ENCODE measurements at places on chromosomes 12 and 14. TPM values are rescaled to one million over a fixed set of nuclear protein-coding genes. Genes with fewer than 3 reads are reported as not detected.

The TAS2R13 gene
- 2.4 TPM for total RNA-seq

The EML1 gene
- total RNA-seq: 47.7 TPM

The CLEC9A gene
- total RNA-seq: not detected

The MORN3 gene
- 0.19 TPM for total RNA-seq

The HCAR1 gene
- total RNA-seq: 0.06 TPM

The TMX1 gene
- total RNA-seq: 96.4 TPM

The GNG2 gene
- total RNA-seq: 44.4 TPM

The RERG gene
- not detected for total RNA-seq

The CISTR gene
- not detected for total RNA-seq

The ALG10 gene
- 20.5 TPM for total RNA-seq

The RASSF3 gene
- 11.8 TPM for total RNA-seq

The TMEM229B gene
- total RNA-seq: 0.12 TPM

The MYO1H gene
- not detected for total RNA-seq

The DNAI7 gene
- 1.1 TPM for total RNA-seq

The SLC39A5 gene
- total RNA-seq: 0.54 TPM

The BATF gene
- total RNA-seq: not detected

The PMEL gene
- total RNA-seq: 301 TPM

The JAG2 gene
- 2.1 TPM for total RNA-seq

The MUCL1 gene
- total RNA-seq: not detected

The KRT78 gene
- total RNA-seq: not detected

The TPPP2 gene
- not detected for total RNA-seq

The RND1 gene
- 9.8 TPM for total RNA-seq

The RHOF gene
- total RNA-seq: 30.8 TPM

The MMP19 gene
- total RNA-seq: 0.13 TPM

The CBLN3 gene
- total RNA-seq: 0.25 TPM

The ALX1 gene
- 3.9 TPM for total RNA-seq

The MMP17 gene
- total RNA-seq: 7.1 TPM

The TNS2 gene
- total RNA-seq: 0.28 TPM

The PTHLH gene
- not detected for total RNA-seq

The ZDHHC22 gene
- 0.31 TPM for total RNA-seq

The MTRFR gene
- 12.7 TPM for total RNA-seq

The ZFYVE26 gene
- 22.3 TPM for total RNA-seq

The PLEKHD1 gene
- total RNA-seq: not detected

The SYNDIG1L gene
- total RNA-seq: 0.40 TPM

The CD163L1 gene
- 0.22 TPM for total RNA-seq

The TAS2R8 gene
- 0.22 TPM for total RNA-seq
